ENCODE measurements at places on chromosomes 6 and 20. TPM values are rescaled to one million over a fixed set of nuclear protein-coding genes. Genes with fewer than 3 reads are reported as not detected.

MTHFD1L gene
- total RNA-seq, result 43.6 TPM

PRND gene
- not detected for total RNA-seq

SAMD3 gene
- not detected for total RNA-seq

FIG4 gene
- total RNA-seq, result 4.3 TPM

GPLD1 gene
- 1.1 TPM for total RNA-seq

RFX6 gene
- total RNA-seq, result not detected

TSBP1 gene
- total RNA-seq, result not detected

MUC21 gene
- total RNA-seq, result not detected

PDYN gene
- not detected for total RNA-seq

CCR6 gene
- not detected for total RNA-seq

SMIM8 gene
- total RNA-seq, result 2.4 TPM

CST7 gene
- total RNA-seq, result not detected

OR2J2 gene
- total RNA-seq, result not detected

OR12D3 gene
- total RNA-seq, result not detected

PLEKHG1 gene
- 0.32 TPM for total RNA-seq

DNAAF9 gene
- total RNA-seq, result 5.5 TPM

PACSIN1 gene
- not detected for total RNA-seq

LAMA5 gene
- total RNA-seq, result 462 TPM

SGK2 gene
- total RNA-seq, result 9.9 TPM

SALL4 gene
- 1.4 TPM for total RNA-seq

MATN4 gene
- 0.15 TPM for total RNA-seq

CCN2 gene
- total RNA-seq, result 68.5 TPM

FAM229B gene
- 12.3 TPM for total RNA-seq

LY6G6C gene
- not detected for total RNA-seq

DYNLT2 gene
- 0.44 TPM for total RNA-seq

FKBP1C gene
- total RNA-seq, result 2.0 TPM

DDR1 gene
- 52.0 TPM for total RNA-seq

KIF3B gene
- total RNA-seq, result 26.9 TPM

TMEM151B gene
- total RNA-seq, result 0.07 TPM

SAMD5 gene
- total RNA-seq, result 0.48 TPM
